ENCODE measurements at places on chromosomes 16 and 17.
A peak's percentile ranks its signal among the peaks of the same experiment; 100 is the strongest.

DNA sequence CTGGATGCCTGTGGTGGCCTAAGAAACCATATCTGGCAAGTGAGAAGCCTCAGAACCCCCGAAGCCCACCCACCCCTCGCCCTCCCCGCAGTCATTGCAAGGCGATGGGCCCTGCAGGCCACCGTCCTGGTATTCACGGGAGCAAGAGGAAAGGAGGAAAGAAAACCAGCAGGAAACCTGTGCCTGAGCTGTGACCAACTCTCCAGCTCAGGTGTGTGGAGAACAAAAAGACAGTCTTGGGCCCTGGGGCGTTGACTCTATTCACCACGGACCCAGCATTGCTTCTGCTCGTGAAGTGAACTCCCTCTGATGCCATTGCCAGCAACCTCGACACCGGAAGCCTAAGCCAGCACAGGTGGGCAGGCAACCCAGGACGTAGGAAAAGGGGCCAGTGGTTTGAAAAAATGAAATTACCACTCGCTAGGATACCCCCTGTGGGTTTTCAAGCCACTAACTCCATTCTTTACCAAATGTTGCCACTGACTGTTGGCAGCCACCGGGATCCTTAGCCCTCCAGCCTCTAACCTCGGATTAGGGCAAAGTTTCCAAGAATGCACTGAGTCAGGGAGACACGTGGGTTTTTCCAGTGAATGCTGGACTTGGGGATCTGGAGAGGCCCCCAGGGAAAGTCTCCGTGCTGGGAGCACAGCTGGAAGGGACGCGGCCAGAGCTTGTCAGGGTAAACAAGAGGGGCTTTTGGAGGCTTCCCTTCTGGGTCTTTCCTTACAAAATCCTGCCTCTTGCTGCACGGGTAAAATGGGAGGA, 25.1 kb downstream of the FA2H start:
- no peak for DNase-seq

GRCh38 chr16:85266857-85267256, 154.6 kb upstream of the CIBAR2 start:
- DNase-seq, result no peak

GRCh38 chr17:45742251-45742650, 41.9 kb upstream of the CRHR1 start:
- DNase-seq, result no peak

GRCh38 chr17:33667671-33668070, 374.6 kb upstream of the ASIC2 start:
- no peak for DNase-seq

DNA sequence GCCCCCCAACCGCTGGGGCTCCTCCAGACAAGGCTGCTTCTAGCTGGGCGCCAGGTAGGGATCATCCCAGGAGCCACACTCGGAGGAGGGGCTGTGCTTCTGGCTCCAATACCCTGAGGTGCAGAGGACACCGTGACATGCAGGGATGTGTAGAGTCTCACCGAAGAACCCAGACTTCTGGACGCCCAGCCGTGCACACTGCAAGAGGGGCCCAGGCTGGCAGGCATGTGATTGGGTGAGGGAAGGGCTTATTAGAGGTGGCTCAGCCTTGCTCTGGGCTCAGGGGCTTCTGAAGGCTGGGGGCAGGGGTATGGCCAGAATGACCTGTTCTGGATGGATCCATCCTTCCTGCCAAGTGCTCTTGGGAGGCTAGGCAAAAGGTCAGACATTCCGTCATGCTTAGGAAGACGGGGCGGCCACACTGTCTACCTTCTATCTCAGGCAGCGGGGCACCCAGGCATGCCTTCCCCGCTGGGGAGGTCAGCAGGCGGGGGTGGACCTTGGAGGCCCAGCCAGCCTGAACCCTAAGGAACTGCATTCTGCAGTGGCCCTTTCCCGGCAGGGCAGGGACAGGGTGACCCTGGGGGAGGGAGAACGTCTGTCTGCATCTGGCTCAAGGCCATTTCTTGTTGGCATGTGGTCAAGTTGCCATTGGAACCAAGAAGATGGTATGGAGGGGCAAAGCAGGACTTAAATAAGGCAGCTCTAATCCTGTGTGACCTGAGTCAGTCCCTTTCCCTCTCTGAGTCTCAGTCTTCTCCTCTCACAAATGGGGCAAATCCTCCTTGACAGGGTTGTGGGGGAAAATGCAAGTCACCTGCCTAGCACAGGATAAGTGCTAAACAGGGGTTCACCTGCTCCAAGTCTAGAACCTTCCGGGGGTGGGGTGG, 5.8 kb upstream of the ADGRG1 start:
- DNase-seq, result no peak

- no peak for DNase-seq
Observed at GRCh38 chr17:54221499-54221898, 398.8 kb downstream of the KIF2B start.

GRCh38 chr17:53979991-53980390, 157.3 kb downstream of the KIF2B start:
- no peak for DNase-seq

GRCh38 chr16:65793781-65794180, 572.7 kb upstream of the CDH5 start:
- no peak for DNase-seq

- DNase-seq, result peak; percentile 7
Observed at GRCh38 chr17:71472809-71473789, 647.7 kb upstream of the SOX9 start.

DNA sequence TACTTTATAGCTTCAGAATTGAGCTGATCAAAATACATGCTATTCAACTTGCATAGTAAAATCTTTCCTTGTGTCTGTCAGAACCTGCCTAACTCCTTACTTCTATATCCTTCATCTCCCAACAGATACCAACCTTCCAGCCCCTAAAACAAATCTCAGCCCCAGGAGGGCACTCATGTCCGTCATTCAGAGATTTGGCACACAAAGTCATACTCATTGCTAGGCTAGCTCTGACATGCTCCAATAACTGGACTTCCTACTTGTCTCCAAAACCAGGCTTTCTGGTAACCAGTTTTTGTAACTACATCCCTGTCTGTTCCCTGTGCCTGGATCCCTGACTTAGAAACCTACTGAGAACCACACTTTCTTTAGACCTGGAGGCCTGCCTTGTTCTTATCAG, 37.5 kb upstream of the DHX40 start:
- no peak for DNase-seq

DNA sequence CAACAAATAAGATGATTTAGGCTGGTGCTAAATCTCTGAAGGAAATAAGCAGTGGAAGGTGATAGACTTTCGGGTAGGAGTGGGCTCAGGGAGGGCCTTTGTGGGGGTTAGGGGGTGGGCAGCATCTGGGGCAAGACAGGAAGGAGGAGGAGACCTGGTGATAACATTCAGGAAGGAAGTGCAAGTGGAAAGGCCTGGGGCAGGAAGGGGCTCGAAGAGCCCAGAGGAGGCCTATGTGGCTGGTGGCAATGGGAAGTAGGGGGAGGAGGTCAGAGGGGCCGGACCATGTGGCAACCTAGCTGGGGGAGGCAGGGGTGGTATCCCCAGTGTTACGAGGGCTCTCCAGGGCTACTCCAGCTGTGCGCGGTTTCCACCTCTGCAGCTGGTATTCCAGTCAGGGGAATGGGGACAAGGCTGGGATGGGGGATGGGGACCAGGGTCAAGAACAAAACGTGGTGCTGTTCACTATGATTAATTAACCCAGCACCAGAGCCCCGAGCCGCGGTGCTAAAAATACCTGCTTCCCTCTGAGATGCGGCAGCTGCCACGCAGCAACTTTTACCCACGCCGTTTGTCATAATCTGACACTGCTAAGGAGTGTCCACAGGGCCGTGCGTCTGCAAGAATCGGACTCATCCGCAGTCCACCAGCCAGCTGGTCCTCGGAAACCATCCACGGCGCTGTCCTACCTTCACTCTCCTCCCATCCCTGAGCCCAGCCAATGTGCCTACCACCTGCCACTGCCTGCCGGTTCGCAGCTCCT, 5.2 kb upstream of the CCDC182 start:
- no peak for DNase-seq

DNA sequence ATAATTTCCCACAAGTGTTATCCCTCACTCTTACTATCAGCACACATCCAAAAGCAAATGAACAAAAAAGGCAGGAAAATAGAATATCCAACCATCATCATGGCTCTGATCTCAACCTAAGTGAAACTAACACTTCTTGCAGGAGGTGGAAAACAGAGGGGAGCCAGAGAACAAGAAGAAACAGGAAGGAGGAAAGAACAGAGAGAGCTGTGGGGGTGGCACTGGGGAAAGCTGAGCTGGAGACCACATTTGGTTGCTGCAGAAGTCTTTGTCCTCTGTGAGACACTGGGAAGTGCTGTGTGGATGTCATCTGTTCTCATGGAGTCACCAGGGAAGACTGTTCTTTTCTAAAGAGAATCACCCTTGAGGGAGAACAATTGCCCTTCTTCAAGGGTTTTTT, 34.7 kb downstream of the GRB7 start:
- no peak for DNase-seq

DNA sequence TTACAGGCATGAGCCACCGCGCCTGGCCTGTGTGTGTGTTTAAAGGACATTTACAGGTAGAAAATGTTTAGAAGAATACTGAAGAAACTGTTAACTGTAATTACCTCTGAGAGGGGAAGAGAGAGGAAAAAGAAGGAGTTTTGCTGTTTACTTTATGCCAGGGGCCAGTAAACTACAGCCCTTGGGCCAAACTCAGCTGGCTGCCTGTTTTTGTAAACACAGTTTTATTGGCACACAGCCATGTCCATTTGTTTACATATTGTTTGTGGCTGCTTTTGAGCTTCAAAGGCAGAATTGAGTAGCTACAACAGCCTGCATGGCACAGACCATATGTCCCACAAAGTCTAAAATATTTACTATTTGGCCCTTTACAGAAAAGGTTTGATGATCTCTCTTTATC, 76.4 kb downstream of the GPR139 start:
- DNase-seq, result no peak

GRCh38 chr17:16353317-16354174, at the start of gene CENPV:
Gene CENPV, minus strand, starts transcription at chr17:16353469. Its CDS starts 33 bp downstream, at chr17:16353436.
- peak; percentile 81 for DNase-seq

DNA sequence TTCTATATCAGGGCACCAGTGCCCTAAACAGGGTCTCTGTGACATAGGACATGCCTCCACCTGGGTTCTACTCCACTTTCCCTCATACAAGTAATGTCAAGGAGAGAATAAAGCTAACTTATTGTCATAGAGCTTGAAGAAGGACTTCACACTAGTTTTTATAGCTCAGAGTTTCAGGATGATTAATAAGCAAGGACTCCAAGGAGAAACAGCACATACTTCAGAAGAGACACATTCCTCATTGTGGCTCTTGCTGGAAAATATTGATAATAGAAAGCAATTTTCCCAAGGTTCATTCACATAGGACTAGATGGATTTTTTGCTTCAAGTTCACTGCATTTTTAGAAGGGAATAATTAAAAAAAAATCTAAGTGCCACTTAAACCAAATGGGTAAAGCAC, 133.3 kb downstream of the CA10 start:
- no peak for DNase-seq

- no peak for DNase-seq
Observed at GRCh38 chr16:87582216-87582965, 19.9 kb upstream of the JPH3 start.

- DNase-seq, result no peak
Observed at GRCh38 chr17:81710514-81711308, 1.4 kb upstream of the SLC25A10 start.

GRCh38 chr16:12160815-12161550, 184.4 kb downstream of the SNX29 start:
- DNase-seq, result no peak

DNA sequence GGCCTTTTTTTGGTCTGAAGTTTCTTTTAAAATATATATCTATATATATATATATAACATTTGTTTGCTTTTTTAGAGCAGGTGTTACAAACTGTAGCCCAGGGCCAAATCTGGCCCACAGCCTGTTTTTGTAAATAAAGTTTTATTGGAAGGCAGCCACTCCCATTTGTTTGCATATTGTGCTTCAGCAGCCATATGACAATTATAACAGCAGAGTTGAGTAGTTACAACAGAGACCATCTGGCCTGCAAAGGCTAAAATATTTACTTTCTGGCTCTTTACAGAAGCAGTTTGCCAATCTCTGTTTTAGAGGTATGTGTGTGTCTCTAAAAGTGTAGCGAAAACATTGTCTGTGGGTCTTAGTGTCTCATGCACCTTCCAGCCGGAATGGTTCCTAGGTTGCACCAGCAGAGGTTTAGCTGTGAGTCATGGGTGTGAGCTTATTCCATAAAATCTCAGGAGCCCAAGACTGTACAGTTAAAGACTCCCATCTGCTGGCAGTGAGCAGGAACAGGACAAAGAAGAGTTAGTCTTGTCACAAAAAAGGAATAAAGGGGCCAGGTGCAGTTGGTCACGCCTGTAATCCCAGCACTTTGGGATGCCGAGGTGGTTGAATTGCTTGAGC, 23.8 kb downstream of the LCMT1 start:
- DNase-seq, result no peak

- DNase-seq, result no peak
Observed at GRCh38 chr16:89710709-89711564, 9.4 kb upstream of the SPATA2L start.

DNA sequence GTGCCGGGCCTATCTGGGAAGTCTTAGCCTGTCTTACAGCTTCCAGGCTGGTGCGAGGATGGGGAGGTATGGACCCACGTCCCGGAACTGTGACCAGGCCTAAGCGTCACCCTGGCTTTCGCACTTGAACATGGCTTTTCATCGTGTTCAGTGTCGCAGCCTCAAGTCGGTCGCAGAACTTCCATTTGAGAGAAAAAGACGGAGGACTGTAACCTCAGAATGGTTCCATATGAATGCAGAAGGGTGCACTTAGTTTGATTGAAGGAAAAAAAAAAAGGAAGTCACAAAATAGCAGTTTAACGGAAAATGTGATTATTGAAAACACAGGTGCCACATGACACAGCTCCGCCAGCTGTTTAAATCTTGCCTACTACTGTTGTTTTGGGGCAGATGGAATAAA, 30.2 kb upstream of the JPT2 start:
- no peak for DNase-seq

- peak; percentile 57 for DNase-seq
Observed at GRCh38 chr17:73956595-73957465, 246.6 kb upstream of the RPL38 start.

GRCh38 chr17:60602871-60603270, 2.9 kb downstream of the PPM1D start:
- DNase-seq, result no peak

- no peak for DNase-seq
Observed at GRCh38 chr17:76983075-76983775, 115.0 kb downstream of the MGAT5B start.

Measured in 8988T (cell line).